Renal pelvis (tissue), 12 donors: ENCODE measurements at places on chromosomes 3 and 15.
A peak's percentile ranks its signal among the peaks of the same experiment; 100 is the strongest.

DNA sequence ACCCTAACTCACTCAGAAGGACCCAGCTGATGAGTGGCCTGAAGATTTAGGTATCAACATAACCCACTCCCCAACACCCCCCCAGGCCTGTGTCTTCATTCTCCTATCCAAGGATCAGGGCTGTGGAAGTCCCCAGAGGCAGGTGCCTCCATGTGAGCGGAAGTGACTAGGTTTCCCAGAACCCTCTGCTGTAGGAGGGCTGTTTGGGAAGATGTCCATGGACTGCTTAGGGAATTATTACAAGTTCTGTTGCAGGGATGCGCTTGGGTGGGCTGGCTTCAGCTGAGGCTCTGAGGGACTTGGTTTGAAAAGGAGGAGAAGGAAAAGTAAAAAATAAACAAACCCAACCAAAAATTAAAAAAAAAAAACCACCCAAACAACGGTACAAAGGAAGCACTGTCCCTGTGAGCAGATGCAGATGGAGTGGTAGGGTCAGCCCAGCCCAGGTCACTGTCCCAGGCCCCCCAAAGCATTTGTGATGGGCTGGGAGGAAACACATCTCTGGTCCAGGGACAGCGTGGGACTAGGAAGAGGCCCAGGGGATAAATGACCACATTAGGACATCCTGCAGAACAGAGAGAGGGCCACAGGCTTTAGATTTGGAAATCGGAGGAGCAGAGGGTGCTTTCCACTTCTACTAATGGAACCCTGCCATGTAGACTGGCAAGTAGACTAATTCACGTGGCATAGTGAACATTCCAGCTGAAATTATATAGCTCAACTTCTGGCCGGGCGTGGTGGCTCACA is 12.2 kb upstream of the APOD start:
- DNase-seq = no peak

- peak; percentile 24 for DNase-seq
Measured at GRCh38 chr15:41417418-41418195, 712 bp downstream of the RTF1 start.

GRCh38 chr3:71528816-71529215 is 54.7 kb downstream of the FOXP1 start:
- DNase-seq = no peak

GRCh38 chr3:186003610-186004009 is 65.8 kb upstream of the TRA2B start:
- DNase-seq = no peak

DNA sequence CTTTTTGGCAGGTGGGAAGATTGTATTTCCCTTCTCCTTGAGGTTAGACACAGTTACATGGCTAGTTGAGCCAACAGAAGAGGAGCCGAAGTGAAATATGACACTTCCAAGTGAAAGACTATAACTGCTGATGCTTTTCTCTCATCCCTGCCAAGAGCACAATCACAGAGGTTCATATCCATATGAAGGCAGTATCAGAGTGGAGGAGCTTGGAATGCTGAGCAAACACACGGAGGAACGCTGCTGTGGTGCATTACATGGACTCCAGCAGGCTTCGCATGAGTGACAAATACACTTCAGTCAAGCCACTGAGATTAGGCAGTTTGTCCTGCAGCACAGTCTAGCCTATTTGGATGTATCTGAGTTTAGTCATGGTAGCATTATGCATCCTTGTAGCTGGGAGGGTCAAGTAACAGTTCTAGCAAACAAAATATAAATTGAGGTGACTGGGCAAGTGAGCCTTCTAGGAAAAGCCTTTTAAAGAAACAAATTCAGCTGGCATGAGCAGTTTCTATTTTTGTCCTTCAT is 5.4 kb downstream of the IQCF6 start:
- no peak for DNase-seq

DNA sequence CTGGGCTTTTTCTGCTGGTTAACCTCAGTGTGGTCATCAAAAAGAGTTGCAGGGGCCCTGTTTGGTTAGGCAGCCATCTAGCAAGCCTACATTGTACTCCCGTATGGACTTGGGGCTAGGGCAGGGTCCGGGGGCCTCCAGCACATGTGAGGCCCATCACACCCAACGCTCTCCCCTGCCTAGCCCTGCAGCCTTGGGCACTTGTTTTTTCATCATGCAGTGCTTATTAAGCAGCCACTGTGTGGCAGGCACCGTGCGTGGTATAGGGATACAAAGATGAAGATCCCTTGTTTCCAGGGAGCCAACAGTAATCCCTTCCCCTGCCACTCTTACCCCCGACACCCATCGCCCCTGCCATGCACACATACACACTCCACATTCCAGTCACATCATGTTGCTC is 14.2 kb downstream of the MRAS start:
- no peak for DNase-seq

- no peak for DNase-seq
Measured at GRCh38 chr3:42349765-42350594, 60.4 kb downstream of the LYZL4 start.

- no peak for DNase-seq
Measured at GRCh38 chr3:142046320-142047020, 102.9 kb downstream of the TFDP2 start.

DNA sequence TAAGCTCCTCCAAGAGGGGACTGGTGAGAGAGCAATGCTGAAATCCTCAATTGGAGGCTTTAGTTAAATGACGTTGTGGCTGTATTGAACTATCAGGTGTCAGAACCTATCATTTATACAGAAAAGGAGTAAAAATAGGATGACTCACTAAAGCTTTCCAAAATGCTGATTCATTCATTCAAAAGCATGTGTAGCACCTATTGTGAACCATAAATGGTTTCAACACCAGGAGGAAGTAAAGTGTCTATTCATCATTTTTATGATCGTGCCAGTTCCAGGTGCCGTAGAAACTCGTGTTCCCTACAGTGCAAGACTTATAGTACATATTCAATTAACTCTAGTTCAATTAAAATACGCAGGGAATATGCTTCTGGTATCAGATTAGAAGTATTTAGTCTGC is 66.5 kb upstream of the ARRDC4 start:
- no peak for DNase-seq

DNA sequence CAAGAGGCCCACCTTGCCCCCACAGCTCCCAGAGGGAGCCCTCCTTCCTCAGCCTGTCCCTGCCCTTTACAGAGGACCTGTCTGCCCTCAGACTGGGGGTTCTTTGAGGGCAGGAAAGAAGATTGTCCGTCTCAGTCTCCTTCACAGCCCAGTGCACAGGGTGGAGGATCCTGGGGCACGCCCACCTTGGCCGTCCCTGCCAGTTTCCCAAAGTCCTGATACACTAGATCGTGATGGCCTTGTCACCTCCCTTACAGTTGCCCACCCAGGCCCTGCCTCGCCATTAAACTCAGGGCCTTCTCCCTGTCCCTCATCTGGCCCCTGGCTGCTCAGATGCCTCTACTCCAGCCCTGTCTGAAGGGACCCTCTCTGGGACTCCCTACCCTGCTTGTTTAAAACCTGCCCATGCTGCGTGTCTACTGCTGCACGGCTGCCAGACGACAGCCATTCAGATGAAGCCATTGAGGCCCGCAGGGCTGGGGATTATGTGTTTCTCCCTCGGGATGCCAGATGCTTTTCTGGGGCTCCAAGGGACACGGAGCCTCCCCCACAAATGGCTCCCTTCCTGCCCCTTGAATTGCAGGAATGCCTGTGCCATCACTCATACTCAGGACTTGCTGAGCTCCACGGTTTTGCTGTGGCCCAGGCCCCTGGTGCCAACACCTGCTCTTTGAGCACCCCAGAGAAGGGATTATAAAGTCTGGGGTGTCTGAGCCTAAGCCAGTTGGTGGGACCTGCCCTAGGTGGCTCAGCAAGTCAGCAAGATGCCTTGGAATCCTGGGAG is 27.8 kb downstream of the ACSBG1 start:
- no peak for DNase-seq

- no peak for DNase-seq
Measured at GRCh38 chr3:18349197-18349798, 75.8 kb downstream of the SATB1 start.

DNA sequence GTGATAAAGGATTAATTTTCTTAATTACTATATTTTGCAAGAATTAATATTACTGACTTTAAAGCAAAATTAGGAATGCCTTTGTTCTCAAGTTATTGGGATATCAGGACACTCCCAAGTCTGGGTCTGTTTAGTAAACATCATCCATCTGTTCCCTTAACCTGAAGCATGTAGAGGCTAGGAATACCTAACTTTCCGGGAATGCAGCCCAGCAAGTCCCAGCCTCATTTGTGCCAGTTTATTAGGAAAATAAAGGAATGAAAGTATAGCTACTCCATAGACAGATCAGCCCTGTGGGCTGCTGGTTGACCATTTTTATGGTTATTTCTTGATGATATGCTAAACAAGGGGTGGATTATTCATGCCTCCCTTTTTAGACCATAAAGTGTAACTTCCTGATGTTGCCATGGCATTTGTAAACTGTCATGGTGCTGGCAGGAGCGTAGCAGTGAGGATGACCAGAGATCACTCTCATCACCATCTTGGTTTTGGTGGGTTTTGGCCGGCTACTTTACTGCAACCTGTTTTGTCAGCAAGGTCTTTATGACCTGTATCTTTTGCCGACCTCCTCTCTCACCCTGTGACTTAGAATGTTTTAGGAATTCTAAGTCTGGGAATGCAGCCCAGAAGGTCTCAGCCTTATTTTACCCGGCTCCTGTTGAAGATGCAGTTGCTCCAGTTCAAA is 540.2 kb downstream of the NAALADL2 start:
- no peak for DNase-seq
